ENCODE measurements at places on chromosomes 5 and 9.

- DNase-seq, result no peak
Observed at GRCh38 chr5:160064417-160064810, 54.8 kb downstream of the PWWP2A start.

- DNase-seq, result no peak
Observed at GRCh38 chr5:12017007-12017406, 112.8 kb upstream of the CTNND2 start.

DNA sequence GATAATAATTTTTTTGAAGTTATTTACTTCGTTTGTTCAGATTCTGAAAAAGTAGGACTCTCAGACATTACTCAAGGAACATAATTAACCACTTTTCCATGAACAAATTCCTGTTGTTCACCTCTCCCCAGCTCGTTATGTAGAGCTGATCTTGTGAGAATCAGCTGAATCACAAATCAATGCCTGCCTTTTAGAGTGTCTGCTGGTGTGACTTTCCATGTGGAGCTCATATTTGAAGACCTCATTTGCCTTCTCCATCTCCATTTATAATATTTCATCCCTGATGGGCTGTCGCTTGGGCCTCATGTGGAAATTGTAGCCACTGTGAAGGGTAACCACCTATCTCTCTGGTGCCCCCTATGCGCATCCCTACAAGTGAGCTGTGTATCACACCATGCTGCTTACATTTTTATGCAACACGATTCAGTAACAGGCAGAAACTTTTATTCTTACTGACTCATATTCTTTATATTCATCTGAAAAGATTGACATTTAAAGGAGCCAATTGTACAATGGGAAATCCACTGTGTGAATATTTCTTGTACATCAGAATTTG lies 111.3 kb downstream of the STK32A start:
- DNase-seq, result no peak

GRCh38 chr9:36924757-36925432 lies 109.2 kb downstream of the PAX5 start:
- no peak for DNase-seq

- no peak for DNase-seq
Observed at GRCh38 chr9:95635986-95636671, 119.4 kb upstream of the PTCH1 start.

GRCh38 chr5:72248410-72248981 lies 71.5 kb downstream of the MRPS27 start:
- DNase-seq, result no peak
